ENCODE measurements at places on chromosomes 12 and 14.

DNA sequence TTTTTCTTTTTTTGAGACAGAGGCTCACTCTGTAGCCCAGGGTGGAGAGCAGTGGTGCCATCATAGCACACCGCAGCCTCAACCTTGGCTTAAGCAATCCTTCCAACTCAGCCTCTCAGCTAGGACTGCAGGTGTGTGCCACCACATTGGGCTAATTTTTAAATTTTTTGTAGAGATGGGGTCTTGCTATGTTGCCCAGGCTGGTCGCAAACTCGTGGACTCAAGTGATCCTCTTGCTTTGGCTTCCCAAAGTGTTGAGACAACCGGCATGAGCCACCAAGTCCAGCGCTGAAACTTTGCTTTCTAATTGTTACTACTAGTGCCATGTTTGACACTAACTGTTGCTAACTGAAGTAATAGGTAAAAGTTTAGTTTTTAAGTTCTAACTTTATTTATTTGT lies 8.0 kb downstream of the RNF10 start:
- no peak for DNase-seq

- DNase-seq, result no peak
These were observed 16.4 kb downstream of the OTUB2 start for GRCh38 chr14:94042433-94043091.

- DNase-seq, result no peak
These were observed 86.5 kb upstream of the ZFP36L1 start for GRCh38 chr14:68879321-68879781.

DNA sequence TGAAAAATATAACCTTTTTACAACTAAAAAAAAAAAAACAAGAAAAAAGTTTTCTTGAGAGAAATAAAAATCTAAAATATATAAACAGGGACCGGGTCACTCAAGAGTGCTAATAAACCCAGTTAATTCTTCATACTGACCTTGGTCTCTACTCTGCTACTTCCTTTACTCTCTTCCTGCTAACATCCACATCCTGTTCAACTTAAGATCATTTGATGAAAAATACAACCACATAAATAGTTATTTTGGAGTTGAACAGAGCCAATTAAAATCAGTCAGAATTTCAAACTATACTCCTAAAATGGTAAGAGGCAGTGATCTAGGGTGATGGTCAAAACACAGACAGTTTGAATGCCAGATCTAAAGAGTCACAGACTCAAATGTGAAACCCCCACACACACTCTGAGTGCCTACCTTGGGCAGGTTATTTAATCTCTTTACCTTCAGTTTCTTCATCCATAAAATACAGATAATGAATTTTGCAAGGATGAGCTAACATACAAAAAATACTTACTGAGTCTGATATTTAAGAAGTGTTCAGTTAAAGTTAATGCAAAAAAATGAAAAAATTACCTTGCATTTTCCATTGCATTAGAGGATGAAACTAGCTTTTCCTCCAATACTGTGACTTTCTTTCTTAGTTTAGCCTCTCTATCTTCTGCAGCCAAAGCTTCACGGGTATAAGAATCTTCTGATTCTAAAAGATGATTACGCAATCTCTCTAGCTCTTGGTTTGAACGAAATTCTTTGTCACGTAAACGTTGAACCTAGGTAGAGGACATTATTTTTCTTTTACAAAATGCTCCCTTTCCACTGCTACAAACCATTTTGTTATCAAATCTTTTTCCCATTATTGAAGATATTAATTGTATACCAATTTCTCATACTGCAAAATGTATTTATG lies 40.9 kb downstream of the TRIP11 start:
- no peak for DNase-seq

DNA sequence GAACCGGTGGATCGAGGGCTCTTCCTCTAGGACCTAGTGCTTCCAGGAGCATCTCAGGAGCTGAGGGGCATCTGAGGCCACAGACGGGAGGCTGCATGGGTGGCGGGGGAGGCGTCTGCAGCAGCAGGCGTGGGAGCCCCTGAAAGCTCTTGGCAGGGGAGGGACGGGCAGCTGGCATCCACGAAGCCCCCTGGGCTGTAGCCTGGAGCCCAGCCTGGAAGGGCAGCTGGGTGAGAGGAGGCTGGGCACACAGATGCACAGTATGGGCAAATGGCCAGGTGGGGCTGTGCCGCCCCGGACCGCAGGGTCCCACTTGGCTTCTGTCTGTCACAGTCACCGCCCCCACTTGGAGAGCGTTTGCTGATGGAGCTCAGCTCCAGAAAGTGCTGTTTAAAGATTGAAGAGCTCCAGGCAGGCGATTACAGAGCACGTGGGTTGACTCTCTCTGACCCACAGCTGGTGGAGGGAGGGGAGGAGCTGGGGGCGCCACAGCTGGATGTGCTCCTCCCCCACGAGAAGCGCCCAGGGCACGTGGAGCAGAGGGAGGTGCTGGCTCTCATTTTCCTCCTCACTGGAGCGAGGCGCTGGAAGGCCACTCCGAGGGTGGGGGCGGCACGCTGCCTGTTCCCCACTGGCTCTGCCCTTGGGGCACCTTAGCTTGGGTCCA lies 155.0 kb upstream of the C14orf180 start:
- no peak for DNase-seq

DNA sequence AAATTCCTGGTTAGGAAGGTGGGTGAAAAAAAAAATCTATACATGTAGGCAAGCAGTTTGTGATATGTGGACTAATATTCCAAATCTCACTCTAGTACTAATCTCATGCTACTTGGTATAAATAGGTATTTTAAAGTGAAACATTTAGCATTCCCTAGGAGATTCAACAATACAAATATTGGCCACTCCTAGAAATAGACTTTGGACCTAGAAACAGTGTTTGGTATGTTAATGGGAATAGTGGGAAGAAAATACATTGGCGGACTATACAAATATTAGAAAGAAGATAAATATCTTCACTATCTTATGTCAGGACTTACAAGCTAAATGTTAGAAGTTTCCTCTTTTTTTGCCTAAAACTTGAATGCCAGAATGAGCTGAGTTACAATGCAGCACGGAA lies 28.2 kb downstream of the HIGD1C start:
- DNase-seq, result no peak

- DNase-seq, result no peak
These were observed 2.8 kb upstream of the CD4 start for GRCh38 chr12:6786416-6787094.

DNA sequence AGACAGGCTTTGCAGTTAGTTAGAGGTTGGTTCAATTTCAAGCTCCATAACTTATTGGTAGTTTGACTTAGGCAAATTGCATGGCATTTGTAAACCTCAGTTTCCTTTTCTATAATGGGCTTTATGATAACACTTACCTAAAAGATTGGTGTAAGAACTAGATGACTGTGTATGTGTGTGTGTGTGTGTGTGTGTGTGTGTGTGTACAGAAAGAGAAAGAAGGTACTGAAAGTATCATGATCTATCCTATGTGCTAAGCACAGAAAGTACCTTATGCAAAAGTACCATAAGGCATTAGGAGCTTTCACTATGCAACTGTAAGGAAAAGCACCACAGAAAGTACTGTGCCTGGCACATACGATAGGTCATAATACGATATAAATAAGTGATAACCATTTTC lies 304.3 kb upstream of the KITLG start:
- DNase-seq, result no peak

GRCh38 chr14:52873065-52873464 lies 77.8 kb downstream of the FERMT2 start:
- DNase-seq, result no peak

DNA sequence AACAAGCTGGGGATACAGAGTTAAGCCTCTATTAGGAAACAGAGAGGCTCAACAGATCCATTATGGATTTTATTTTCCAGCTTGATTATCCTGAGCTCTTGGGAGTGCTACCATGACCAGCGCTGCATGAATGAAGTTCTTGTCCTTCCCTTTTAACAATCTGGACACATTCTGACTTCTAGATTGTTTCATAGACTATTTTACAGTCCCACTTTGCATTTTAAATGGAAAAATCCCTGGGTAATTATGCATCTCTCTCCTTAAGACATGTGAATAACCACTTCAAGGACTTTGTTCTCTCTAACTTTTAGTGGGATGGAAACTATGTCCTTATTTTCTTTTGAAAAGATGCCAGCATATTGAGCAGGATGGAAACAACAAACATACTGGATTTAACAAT lies 2.0 kb downstream of the CCDC198 start:
- DNase-seq, result no peak

DNA sequence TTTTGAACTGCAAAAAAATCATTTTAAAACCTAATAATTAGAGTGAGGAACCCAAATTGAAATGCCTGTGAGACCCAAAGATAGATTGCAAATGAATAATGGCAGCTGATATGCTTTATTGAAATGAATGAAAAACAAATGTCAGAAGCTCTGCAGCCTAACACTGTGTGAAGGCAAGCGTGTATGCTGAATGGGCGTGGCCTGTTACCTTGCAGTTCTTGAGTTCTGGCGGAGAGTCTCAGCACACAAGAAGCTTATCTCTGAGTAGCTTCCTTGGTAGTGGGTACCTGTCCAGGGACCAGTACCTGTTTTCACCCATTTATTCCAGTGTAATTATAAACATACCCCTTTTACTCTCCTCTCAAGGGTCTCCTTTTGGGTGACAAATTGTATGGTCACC lies 341.2 kb downstream of the NPAS3 start:
- DNase-seq, result no peak

- no peak for DNase-seq
These were observed 1611.4 kb upstream of the FLRT2 start for GRCh38 chr14:83918546-83918945.

- no peak for DNase-seq
These were observed 26.2 kb upstream of the BICD1 start for GRCh38 chr12:32080435-32080834.

DNA sequence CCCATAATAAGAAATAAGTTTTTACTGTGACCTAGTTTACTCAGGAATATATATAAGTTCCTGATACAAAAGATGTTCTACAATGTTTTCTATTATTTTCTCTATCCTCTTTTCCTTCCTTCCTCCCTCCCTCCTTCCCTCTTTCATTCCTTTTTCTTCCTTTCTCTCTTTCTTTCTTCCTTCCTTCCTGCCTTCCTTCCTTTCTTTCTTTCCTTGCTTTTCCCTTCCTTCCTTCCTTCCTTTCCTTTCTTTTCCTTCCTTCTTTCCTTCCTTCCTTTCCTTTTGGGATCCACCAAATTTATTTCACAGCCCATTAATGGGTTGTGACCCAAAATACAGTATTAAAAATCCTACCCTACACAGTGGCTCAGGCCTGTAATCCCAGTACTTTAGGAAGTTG lies 3.9 kb upstream of the VDR start:
- no peak for DNase-seq

GRCh38 chr14:88614218-88614907 lies 51.5 kb downstream of the ZC3H14 start:
- DNase-seq, result no peak

DNA sequence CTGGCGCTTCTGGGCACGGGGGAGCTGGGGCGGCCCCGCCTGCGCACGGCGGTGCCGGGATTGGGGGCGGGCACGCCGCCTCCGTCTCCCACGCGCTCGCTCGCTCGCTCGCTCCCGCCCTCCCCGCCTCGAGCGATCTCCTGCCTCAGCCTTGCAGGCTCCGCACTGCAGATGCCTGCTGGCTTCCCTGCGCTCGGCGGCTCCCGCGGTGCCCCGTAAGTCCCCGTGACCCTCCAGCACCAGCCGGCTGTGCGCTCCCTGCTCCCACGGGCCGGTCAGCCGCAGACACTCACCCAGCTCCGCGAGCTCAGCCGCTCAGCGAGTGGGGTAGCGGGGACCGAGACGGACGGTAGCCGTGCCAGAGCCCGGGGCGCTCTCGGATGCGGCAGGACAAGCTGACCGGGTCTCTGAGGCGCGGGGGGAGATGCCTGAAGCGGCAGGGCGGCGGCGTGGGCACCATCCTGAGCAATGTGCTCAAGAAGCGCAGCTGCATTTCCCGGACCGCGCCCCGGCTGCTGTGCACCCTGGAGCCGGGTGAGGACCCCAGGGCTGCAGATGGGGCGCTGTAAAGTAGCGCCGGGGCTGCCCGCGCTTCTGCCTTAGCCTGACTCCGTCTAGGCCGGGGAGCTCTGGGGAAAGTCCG lies at the start of gene TBC1D30:
Gene TBC1D30, plus strand, starts transcription at position 148 of the 643 bp plus-strand sequence. Its CDS starts 233 bp downstream, at position 381.
- DNase-seq, result no peak

- DNase-seq, result no peak
These were observed 15.3 kb downstream of the PDE3A start for GRCh38 chr12:20383612-20384011.

GRCh38 chr14:33556382-33557121 lies 394.3 kb downstream of the EGLN3 start:
- DNase-seq, result no peak

- DNase-seq, result no peak
These were observed 51.7 kb downstream of the PPFIBP1 start for GRCh38 chr12:27575762-27576118.

DNA sequence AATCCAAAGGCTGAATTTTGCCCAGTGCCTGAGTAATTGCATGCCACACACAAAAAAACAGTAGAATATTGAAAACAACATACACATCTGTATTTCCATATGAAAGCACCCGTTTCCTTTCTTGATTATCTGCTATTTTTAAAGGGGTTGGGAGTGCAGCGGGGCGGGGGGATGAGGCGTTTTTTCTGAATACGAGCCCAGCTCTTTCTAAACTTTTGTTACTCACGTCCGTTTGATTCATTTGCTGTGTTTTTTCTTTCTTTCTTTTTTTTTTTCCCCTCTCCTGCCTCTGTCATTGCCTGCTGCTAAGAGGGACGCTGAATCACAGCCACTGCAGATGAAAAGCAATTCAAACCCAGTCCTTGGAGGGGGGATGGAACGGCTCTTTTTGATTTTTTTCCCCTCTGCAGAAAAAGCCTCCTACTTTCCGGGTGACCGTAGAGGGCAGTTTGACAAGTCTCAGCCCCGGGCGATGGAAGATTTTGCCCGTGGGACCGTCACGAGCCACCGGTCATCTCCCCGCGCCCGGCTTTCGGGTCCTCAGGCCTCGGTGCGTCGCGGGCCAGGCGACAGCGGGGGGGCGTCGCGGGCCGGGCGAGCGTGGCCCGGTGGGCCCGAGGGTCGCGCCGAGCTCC lies 572 bp upstream of the RASSF8 start:
- DNase-seq, result no peak

DNA sequence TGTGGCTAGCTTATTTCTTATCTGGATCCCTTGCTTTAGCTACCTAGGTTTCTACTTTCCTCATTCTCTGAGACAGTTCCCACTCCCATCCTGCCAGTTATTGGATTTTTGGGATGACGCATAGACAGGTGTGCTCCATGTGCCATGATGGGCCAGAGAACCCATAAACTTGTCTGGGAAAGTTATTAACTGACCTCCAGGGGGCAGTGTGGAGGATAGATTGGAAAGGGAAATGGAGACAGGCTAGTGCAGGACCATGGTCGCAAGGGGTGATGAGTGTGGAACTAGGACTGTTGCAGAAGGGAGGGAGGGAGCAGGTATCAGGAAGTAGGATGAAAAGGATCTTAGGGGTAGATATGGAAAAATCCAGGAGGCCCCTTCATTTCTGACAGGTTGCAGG lies 80.3 kb downstream of the ESRRB start:
- DNase-seq, result peak; percentile 8

All from stimulated activated CD4-positive, alpha-beta T cell treated with anti-CD3 and anti-CD28 coated beads, TNF-alpha, amount 100 ng/mL, for 24 hours (primary cell).